ENCODE measurements at places on chromosomes 5 and 9. TPM values are rescaled to one million over a fixed set of nuclear protein-coding genes. Genes with fewer than 3 reads are reported as not detected.

The SPINK7 gene
- not detected for total RNA-seq

The SCGB3A2 gene
- not detected for total RNA-seq

The NOXA1 gene
- 2.1 TPM for total RNA-seq

The PCDHB1 gene
- not detected for total RNA-seq

The MATR3 gene
- 160 TPM for total RNA-seq

The CCDC171 gene
- 1.1 TPM for total RNA-seq

The OR1L6 gene
- total RNA-seq = not detected

The RAB3C gene
- 2.3 TPM for total RNA-seq

The CLIC3 gene
- not detected for total RNA-seq

The GGTA1 gene
- 0.16 TPM for total RNA-seq

The TAF11L11 gene
- total RNA-seq = not detected

Data from bladder microvascular endothelial cell (primary cell).